ENCODE measurements at places on chromosomes 1 and 21. TPM values are rescaled to one million over a fixed set of nuclear protein-coding genes. Genes with fewer than 3 reads are reported as not detected.

DNA sequence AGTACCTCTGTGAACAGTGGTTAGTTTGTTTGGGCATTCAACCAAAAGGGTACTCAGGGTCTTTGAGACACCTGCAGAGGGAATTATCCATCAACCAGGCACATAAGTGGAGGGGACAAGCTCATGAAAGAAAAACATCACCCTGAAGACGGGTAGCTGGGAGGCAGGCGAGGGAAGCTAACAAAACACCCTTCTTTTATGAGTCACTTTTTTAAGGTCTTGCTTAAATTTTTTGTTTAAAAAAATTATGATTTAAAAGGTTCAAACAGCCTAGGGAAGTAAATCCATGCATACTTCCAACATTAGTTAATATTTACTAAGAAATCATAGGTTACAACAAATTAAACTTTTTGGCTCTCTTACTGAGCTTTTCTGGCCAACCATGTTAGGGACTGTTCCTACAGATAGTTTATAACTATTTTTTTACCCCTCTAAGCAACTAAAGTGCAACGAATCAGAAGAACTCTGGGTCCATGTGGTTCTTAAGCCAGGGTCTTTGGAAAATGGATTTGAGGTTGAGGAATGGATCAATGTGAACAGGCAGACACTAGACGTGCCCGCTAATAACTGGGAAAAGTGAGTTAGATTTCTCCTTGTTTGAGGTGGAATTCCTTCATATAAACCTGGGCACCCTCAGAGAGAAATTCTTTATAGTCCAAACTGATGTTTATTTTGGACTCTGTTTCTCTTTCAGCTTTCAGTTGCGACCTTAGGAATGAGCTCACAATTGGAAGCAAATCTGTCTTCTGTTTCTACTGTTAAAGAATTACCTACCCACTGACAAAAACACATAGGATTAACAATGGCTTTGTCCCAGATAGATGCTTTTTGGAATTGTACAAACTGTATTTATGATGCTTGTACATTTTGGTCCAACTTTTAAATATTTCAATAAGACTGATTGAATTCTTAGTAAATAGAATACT is 123.0 kb downstream of the LYPLAL1 start:
- DNase-seq, result no peak

The MROH9 gene
- total RNA-seq, result not detected

DNA sequence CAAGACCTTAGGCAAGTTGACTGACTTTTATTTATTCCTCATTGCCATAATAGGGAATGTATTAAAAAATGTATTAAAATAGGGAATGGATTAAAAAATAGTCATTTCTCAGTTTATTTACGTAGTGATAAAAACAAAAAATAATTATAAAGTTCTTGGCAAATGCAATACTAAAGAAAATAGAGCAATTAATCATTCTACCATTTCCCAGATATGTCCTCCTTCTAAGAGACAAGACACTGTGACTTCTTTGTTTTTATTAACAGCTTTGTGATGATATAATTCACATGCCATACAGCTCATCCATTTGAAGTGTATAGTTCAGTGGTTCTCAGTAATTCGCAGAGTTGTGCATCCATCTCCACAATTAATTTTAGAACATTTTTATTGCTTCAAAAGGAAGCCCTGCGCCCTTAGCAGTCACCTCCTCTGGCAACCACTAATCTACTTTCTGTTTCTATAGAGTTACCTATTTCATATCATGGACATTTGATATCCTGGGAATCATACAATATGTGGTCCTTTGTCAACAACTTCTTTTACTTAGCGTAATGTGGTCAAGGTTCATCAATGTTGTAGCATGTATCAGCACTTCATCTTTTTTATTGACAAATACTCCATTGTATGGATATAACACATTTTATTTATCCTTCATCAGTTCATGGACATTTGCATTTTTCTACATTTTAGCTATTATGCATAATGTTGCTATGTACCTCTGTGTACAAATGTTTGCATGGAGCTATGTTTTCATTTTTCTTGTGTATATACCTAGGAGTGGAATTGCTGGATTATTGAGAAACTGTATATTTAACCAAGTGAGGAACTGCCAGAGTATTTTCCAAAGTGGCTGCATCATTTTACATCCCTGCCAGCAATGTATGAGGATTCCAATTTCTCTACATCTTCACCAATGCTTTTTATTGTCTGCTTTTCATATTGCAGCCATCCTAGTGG is 5.6 kb downstream of the TBX19 start:
- DNase-seq, result no peak

DNA sequence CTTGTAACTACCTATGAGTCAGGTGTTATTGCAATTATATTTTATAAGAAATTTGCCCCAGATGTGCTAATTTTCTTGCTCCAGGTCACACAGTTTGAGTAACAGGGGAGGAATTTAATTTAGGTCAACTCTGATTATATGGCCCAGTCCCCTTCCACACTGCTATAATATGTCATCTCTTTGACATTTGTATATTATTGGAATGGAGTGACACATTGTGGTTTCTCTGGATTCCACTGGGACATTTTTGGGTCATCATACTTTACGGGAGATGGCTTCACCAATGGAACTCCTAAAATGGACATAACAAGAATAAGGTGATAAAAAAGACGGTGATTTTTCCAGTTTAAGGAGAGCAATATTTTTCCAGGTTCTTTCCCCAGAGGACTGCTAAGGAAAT is 191.2 kb downstream of the DISC1 start:
- DNase-seq, result no peak

GRCh38 chr1:41875487-41875886 is 43.2 kb downstream of the HIVEP3 start:
- DNase-seq, result no peak

The PDZK1IP1 gene
- 69.4 TPM for total RNA-seq

The TTC39A gene
- 0.96 TPM for total RNA-seq

The NCDN gene
- total RNA-seq, result 9.9 TPM

The CYP4A11 gene
- 4.6 TPM for total RNA-seq

DNA sequence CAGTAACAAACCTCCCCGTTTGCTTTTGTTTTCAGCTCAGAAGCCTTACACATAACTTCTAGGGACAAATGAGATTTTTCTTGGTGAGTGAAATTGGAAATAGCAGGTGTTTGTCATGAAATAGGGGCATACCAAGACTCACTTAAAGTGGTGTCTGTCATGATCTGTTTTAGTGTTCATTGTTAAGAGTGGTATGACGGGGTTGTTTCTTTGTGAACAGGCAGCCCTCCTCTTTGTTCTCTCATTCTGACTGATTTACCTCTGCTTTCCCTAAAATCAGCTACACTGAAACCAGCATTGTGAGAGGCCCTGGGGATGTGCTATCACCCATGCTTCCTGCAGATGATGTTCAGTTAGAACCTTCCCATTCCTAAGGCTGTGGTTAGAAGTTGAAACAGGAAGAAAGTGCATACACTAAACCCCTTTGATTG is 2.5 kb upstream of the ERO1B start:
- DNase-seq, result no peak

The OR2T2 gene
- total RNA-seq, result not detected

The ADAMTS5 gene
- total RNA-seq, result 14.8 TPM

All from breast epithelium (tissue), 4 donors.